ENCODE measurements at places on chromosomes 7 and 10.
A peak's percentile ranks its signal among the peaks of the same experiment; 100 is the strongest.

GRCh38 chr10:128440513-128441160 is 314.4 kb upstream of the MKI67 start:
- no peak for DNase-seq

GRCh38 chr7:37826825-37827224 is 21.6 kb upstream of the NME8 start:
- no peak for DNase-seq

GRCh38 chr10:49297818-49298670 is 926 bp upstream of the C10orf71 start:
- no peak for DNase-seq

DNA sequence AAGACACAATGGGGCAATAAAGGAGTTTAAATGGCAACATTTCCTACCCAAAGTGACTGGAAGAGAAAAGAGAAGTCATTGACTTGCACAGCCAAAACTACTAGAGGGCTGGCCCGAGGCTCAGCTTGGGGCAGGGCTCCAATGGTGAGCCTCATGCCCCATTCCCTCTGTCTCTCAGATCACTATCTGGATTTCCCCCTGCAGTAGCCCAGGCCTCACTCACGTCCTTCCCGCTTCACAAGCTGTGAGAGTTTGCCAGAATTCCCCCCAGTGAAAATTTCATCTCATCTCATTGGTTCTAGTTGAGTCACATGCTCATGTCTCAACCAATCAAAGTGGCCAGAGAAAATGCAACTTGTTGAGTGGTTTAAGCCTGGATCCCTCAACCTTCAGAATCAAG is 181.3 kb downstream of the WDR11 start:
- DNase-seq: no peak

- no peak for DNase-seq
Observed at GRCh38 chr10:72764151-72764550, 72.2 kb downstream of the MCU start.

DNA sequence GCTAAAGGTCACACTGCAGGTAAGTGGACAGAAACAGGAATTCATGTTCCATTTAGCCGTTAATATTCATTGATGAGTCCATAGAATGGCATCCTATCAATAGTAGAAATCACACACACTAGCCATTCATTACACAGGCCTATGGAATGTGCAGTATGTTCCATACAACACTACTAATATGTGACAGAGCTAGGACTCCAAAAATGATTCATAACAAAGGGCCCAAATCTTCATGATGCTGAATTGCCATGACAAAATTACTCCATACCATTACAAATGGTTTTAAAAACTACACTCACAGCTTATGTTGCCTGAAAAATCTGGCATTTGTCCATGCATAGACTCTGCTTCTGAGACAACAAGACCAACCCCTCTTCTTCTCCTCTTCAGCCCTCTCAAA is 549.1 kb downstream of the XPNPEP1 start:
- DNase-seq: no peak

- peak; percentile 4 for DNase-seq
Observed at GRCh38 chr10:128258421-128258976, 132.3 kb upstream of the MKI67 start.

GRCh38 chr10:49115015-49115795 is at the start of gene VSTM4:
Gene VSTM4, minus strand, starts transcription at chr10:49115522. Its CDS starts 37 bp downstream, at chr10:49115485.
- DNase-seq: peak; percentile 38

GRCh38 chr10:5546891-5547680 is 22.3 kb downstream of the CALML3 start:
- DNase-seq: no peak

DNA sequence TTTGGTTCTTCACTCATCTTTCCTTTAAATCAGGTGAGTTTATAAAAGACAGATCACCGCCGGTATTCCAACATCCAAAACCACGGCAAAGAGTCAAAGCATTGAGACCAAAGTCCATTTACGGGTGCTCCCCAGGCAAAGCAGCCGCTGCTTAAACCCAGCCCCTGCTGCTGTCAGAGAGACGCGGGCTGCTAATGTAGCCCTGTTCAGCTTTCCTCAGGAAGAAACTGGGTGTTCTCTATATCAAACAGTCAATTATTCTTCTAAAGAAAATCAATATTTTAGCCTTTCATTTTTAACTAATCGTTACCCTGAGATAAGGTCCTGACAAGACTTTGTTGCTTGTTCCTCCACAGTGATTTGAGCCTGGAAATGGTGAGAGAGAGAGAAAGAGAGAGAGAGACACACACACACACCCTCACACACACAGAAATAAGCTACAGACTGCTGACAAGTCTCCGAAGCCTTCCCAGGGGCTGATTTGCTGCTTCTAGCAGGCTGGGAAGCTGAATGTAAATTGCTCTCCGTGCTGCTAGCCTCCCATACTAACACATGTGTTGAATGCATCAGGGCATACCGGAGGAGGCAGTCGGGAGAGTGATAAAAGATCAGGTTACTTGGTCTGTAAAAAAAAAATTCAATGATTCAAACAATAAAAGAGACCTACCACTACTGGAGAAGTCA is 183.0 kb upstream of the ANK3 start:
- no peak for DNase-seq

- no peak for DNase-seq
Observed at GRCh38 chr7:158314394-158314793, 273.2 kb downstream of the PTPRN2 start.

GRCh38 chr10:70540089-70540788 is 61.7 kb downstream of the PALD1 start:
- DNase-seq: peak; percentile 46

DNA sequence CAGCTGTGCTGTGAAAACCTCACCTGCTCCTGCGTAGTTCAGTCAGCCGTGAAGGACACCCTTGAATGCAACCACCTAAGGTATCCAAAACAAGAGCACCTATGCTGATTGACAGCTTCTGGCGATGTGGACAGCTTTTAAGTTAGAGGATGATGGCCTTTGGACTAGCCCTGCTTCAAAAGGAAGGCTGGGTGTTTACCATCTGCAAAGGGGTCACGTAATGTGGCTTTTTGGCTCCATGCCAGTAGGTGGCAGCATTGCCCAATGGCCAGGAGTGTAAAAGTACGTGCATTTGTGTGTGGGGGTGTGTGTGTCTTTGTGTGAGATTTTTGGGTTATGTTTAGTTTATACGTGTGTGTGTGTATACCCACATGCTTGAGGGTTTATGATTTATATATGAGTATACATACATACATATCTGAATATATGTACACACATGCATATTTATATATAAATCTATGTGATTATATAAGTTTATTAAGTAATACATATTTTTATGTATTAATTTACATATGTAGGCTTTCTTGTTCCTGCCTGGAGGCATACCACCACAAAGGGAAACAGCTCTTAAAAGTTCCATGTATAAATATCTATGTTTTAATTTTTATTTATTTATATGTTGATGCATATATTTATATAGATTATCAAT is 236.3 kb upstream of the ANKRD30A start:
- DNase-seq: peak; percentile 44

DNA sequence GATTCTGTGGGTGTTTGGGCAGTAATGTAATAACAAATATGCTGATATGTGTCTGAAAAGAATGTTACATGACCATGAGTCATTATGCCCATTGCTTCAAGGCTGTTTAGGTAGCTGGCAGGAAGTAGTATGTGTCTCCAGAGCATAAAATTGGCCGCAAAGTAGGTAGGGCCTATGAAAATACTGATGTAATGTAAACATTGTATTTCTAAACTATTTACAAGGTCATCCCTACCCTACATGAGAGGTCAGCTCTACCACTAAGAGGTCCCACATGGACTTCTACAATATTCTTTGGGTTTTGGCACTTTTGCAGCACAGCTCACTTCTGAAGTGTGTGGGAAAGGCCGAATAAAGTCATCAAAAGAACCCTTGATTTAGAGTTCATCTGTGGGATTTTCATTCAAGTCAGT is 301.9 kb downstream of the AHR start:
- peak; percentile 44 for DNase-seq

GRCh38 chr10:16792675-16793074 is 24.5 kb downstream of the RSU1 start:
- no peak for DNase-seq

DNA sequence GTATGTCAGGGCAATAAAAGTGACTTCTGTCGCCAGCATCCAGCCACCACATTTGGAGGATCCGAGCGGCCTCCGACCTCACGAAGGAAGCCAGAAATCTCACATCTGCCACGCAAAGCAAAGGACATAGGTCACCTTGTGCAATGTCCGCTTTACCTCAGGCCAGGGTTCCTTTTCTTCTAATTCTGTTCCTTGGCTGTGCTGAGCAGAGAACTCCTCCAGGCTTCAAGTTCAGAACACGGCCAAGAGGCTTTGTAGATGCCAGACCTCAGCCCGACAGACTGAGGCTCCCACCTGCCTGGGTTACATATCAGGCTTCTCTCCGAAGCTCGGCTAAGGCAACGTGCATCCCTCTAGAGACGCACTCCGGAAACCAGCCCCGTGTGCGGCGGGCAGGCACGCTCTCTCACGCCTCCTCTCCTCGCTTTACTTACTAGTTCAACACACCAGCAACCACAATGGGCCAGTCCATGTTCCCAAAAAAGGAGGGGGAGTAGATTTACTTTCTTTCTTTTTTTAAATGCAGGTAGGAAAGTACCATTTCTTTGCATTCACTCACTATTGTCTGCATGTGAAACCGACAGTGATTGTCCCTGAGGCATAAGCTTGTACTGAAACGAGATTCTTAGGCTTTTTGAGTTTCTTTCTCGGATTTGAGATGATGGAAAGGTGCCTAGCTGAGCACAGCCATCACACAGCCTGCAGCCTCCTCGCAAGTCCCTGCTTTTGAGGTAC is 122.4 kb upstream of the AFAP1L2 start:
- DNase-seq: peak; percentile 39

DNA sequence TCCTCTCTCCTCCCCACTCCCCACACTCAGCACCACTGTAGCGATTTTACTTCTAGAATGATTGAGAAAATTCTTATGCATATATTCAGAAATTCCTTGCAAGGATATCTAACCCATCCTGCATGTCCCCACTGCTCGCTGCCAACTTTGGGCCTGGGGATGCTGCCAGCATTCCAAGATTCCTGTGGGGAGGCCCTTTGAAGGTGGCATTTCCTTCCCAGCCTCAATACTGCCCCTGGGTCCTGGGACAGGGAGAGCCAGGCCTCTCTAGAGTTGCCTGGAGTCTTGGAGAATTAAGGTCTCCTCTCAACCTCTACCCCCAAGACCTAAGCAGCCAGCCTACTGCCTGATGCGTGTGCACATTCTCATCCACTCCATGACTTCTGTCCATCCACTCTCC is 303.5 kb downstream of the NEBL start:
- no peak for DNase-seq

DNA sequence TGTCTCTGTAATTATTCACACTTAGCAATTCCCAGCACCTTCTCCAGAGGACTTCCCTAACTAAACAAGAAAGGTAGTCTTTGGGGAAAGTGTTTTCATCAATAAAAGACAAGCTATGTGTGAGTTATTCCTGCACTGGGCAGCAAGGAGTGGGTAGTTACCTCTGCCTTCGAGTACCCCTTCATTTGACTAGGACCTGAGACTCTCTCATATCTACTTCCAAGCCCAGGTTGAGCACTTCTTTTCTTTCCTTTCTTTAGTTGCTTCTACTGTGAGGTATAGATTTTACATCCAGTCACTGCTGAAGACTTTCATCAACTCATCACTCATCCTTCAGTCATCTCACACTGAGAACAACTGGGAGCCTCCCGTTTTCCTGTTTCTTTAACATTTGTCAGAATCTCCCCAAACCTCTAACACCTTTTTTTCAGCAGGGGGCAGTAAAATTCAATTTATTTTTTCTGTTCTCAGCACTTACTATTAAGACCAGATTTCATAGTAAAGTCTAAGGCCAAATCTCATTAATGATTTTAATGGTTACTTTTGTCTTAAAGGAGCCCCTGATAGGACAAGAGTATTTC is 80.1 kb upstream of the PRSS1 start:
- DNase-seq: peak; percentile 11

- no peak for DNase-seq
Observed at GRCh38 chr10:43925793-43926192, 277.1 kb upstream of the ZNF32 start.

GRCh38 chr7:149310113-149310836 is 48.3 kb downstream of the ZNF783 start:
- peak; percentile 55 for DNase-seq

- DNase-seq: no peak
Observed at GRCh38 chr7:24406789-24407299, 122.9 kb downstream of the NPY start.

DNA sequence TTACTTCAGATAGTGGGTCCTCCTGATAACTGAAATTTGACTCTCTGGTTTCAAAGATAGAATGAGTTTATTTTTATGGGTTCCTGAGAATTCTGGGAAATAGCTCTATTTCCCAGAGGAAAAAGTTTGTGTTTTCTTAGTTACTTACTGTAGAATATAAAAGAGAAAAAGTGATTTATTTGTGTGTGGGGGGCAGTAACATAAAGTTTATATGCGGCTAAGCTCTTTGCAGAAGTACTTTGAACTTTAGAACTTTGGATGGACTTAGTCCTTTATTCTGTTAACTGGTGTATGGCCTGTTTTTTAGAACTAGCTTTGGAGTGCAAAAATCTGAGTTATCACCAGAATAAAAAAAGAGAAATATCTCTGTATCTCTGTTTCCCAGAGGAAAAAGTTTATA is 157.1 kb downstream of the BBS9 start:
- no peak for DNase-seq

DNA sequence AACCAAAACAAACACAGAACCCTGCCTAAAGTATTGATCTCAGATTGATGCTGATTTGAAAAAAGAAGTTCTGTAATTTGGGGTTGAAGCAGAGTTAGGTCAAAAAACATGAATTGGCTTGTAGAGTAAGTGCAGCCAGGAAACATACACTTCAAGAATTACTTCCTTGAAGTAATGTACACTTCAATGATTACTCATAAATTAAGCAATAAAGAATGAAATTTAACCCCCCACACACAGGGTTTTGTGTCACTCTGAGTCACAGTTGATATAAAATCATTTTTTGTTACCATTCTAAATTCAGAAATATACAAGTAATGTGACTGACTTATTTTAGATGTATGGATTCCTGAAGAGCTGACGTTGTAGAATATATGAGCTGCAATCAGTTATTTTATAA is 622.2 kb downstream of the POM121L12 start:
- no peak for DNase-seq

DNA sequence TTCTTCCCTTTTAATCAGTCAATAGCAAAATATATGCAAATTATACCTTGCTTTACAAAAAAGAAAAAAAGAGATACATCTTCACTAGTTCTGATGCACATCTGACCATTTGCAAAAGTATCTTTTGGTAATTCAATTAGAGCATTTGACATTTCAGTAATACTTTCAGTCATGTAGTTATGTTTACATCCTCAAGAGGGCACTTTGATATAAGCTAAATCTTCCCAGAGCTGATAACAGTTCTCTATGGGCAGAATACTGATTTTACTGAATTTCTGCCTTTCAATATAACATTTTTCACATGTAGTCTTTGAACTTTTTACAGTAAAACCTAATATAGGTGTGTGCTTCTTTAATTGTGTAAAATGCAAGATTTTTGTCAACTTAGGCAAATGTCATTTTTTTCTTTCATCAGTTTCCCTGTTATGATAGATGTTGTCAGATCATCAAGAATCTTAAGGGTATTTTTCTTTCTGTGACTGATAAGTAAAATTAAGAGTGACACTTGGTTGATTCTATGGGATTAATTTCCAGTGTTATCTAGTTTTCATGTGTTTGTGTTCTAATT is 703.5 kb upstream of the SEMA3D start:
- no peak for DNase-seq

GRCh38 chr10:80199828-80200227 is 5.5 kb downstream of the ANXA11 start:
- peak; percentile 89 for DNase-seq

All from suppressor macrophage (primary cell).